ENCODE measurements at places on chromosomes 16 and 17.

GRCh38 chr16:67653789-67654402 lies 6.2 kb downstream of the ACD start:
- H3K36me3 ChIP-seq, result peaks cover 30% of the 10 kb centered on the region
- H3K4me3 ChIP-seq, result no peak overlapping the region
- DNase-seq, result no peak
- H3K27me3 ChIP-seq, result no peaks in the 10 kb centered on the region
- H3K4me1 ChIP-seq, result peaks cover 16% of the 10 kb centered on the region

GRCh38 chr17:17351901-17352781 lies 49.0 kb downstream of the NT5M start:
- H3K4me1 ChIP-seq, result no peaks in the 10 kb centered on the region
- no peak overlapping the region for H3K4me3 ChIP-seq
- no peaks in the 10 kb centered on the region for H3K36me3 ChIP-seq
- H3K27me3 ChIP-seq, result no peaks in the 10 kb centered on the region
- DNase-seq, result no peak

GRCh38 chr16:78684030-78684611 lies 584.7 kb downstream of the WWOX start:
- H3K4me1 ChIP-seq, result no peaks in the 10 kb centered on the region
- H3K27ac ChIP-seq, result no peak overlapping the region
- H3K27me3 ChIP-seq, result no peaks in the 10 kb centered on the region
- H3K4me3 ChIP-seq, result no peak overlapping the region
- DNase-seq, result no peak
- no peaks in the 10 kb centered on the region for H3K36me3 ChIP-seq

- no peaks in the 10 kb centered on the region for H3K4me1 ChIP-seq
- no peak overlapping the region for H3K4me3 ChIP-seq
- DNase-seq, result no peak
- no peaks in the 10 kb centered on the region for H3K27me3 ChIP-seq
Measured at GRCh38 chr17:2865228-2865627, 69.0 kb downstream of the RAP1GAP2 start.

DNA sequence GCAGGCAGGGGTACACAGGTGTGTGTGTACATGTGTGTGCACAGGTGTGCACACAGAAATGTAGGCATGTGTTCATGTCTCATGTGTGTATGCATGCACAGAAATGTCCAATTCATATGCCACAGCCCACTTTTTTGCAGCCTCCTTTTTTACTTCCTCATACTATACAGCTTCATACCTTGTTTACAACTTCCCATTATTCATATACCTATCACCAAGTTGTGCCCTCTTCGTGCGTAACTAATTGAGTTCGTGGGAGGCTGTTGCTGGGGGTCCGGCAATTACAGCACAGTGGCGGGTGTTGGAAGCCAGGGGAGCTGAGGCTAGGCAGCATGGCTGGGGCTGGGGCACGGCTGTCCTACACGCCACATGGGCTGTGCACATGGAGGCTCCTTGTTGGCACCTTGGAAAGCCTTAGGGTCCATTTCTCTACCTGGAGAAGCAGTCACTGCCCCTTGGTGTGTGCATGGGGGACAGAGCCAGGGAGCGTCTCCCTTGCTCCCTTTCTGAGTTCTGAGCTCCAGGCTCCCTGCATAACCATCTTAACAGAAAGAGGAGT lies 266.7 kb downstream of the ENGASE start:
- no peak overlapping the region for H3K4me3 ChIP-seq
- H3K4me1 ChIP-seq, result no peaks in the 10 kb centered on the region
- DNase-seq, result no peak
- no peak overlapping the region for H3K27ac ChIP-seq
- no peaks in the 10 kb centered on the region for H3K36me3 ChIP-seq

DNA sequence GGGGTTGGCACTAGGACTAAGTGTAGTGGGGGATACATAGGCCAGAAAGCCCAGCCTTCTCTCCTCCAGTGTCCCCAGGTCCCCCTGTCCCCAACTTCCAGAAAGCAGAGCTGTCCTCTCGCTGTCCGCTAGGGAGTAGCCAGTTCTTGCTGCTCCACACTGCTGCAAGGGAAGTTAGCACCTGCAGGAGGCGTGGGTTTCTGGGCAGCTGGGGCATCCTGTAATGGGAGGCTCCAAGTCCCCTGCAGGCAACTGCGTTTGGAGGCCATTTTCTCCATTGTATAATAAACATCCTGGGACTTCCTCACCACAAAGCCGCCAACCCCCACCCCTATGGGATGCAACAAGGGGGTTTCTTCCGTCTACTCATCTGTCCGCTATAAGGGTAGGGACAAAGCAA lies 1.7 kb downstream of the RPRML start:
- no peak overlapping the region for H3K27ac ChIP-seq
- peaks cover 36% of the 10 kb centered on the region for H3K27me3 ChIP-seq
- no peak overlapping the region for H3K4me3 ChIP-seq
- H3K4me1 ChIP-seq, result peaks cover 9% of the 10 kb centered on the region
- H3K36me3 ChIP-seq, result no peaks in the 10 kb centered on the region
- DNase-seq, result peak; percentile 11

- H3K4me3 ChIP-seq, result no peak overlapping the region
- H3K27ac ChIP-seq, result no peak overlapping the region
Measured at GRCh38 chr16:57281791-57282190, 2.7 kb downstream of the PLLP start.

- DNase-seq, result no peak
- H3K36me3 ChIP-seq, result no peaks in the 10 kb centered on the region
- no peaks in the 10 kb centered on the region for H3K4me1 ChIP-seq
Measured at GRCh38 chr16:85378145-85379040, 234.7 kb upstream of the GSE1 start.

DNA sequence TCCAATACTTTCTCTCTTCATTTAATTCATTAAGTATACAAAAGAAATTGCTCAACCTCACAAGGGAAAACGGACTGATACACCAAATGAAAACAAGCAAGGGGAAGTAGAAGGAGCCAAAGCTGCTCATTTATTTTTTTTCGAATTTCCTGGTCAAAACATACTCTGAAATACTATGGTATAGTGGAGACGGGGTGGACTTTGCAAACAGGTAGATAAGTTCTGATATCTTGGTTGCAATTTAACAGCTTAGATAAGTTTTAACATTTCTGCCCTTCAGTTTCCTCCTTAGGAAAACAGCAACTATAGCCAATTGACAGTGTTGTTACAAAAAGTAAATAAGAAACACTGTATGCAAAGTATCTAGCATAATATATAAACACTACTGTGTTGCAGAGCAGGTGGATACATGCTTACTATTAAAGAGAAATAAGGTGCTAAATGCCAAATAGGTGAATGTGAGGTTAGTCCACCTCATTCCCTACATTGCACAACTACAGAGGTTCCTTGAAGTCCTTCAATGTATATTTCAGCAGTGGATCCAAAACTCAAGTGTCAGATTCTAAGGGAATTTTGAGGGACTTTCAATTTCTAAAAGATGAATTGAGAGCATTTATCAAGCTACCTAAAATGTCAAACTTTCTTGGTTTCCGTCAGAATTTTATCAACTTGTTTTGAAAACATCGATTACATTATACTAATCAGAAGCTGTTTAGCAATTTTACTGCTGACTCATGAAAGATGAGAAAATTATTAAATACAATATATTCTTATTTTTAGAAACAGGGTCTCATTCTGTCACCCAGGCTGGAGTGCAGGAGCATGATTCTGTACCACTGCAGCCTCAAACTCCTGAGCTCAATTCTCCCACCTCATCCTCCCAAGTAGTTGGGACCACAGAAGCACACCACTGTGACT lies 11.0 kb downstream of the CCDC47 start:
- H3K4me1 ChIP-seq, result peaks cover 10% of the 10 kb centered on the region
- H3K4me3 ChIP-seq, result no peak overlapping the region
- H3K36me3 ChIP-seq, result peaks cover 30% of the 10 kb centered on the region
- peak overlapping the region; percentile 5 for H3K27ac ChIP-seq
- no peak for DNase-seq

GRCh38 chr17:44257815-44258760 lies 9.8 kb downstream of the SLC4A1 start:
- H3K4me3 ChIP-seq, result no peak overlapping the region
- H3K4me1 ChIP-seq, result no peaks in the 10 kb centered on the region
- H3K27me3 ChIP-seq, result no peaks in the 10 kb centered on the region
- no peaks in the 10 kb centered on the region for H3K36me3 ChIP-seq
- H3K27ac ChIP-seq, result no peak overlapping the region

DNA sequence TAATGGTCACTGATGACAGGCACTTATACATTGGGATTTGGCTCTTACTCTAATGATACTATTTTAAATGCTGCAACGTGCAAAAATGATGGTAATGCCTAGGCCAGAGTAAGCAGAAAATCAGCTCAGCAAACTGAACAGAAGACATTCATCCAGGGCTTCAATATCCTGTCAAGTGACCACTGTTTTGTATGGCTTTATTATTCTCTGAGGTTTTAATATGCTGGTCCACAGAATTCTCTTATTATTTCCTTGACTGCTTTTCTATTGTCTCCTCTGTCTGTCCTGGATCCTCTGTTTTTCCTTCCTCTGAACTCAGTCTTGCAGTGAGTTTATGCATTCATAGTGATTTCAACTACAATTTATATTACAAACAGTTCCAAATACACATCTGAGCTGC lies 90.8 kb upstream of the PMFBP1 start:
- no peak for DNase-seq
- H3K27ac ChIP-seq, result no peak overlapping the region
- no peaks in the 10 kb centered on the region for H3K27me3 ChIP-seq
- no peak overlapping the region for H3K4me3 ChIP-seq
- no peaks in the 10 kb centered on the region for H3K36me3 ChIP-seq
- H3K4me1 ChIP-seq, result no peaks in the 10 kb centered on the region

DNA sequence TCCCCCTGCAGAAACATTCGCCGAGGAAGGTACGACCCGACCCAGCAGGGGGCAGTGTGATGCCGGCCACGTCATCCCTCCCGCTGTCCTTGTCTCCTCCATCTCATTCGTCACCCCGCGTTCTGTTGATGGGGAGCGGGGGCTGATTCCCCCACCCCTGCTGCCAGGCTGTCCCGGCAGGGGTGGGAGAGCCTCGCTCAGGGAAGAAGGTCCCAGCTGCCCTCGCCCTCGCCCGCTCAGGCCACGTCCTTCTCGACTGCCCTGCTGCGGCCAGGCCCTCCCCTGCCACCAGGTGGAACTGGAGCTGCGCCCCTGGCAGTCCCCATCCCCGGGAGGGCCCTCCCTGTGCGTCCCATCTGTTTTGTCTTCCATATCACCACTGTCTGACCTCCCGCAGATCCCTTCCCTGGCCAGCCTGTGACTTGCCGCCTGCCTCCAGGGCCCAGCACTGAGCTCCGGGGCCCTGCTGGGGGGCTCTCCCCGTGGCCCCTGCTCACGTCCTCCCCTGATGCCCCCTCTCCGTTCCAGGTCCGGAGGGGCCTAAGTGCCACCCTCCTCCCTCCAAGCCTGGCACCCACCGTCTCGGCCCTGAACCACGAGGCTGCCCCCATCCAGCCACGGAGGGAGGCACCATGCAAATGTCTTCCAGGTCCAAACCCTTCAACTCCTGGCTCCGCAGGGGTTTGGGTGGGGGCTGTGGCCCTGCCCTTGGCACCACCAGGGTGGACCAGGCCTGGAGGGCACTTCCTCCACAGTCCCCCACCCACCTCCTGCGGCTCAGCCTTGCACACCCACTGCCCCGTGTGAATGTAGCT lies 20.6 kb downstream of the ADAM11 start:
- no peak overlapping the region for H3K27ac ChIP-seq
- peak overlapping the region; percentile 21 for H3K4me3 ChIP-seq
- H3K36me3 ChIP-seq, result no peaks in the 10 kb centered on the region
- H3K27me3 ChIP-seq, result no peaks in the 10 kb centered on the region
- DNase-seq, result peak; percentile 89

- peak overlapping the region; percentile 41 for H3K4me3 ChIP-seq
- peak overlapping the region; percentile 32 for H3K27ac ChIP-seq
- peak; percentile 25 for DNase-seq
- H3K4me1 ChIP-seq, result peaks cover 48% of the 10 kb centered on the region
Measured at GRCh38 chr16:67053767-67054334, 24.9 kb downstream of the CBFB start.

- no peaks in the 10 kb centered on the region for H3K27me3 ChIP-seq
- peaks cover 18% of the 10 kb centered on the region for H3K4me1 ChIP-seq
- no peak overlapping the region for H3K27ac ChIP-seq
Measured at GRCh38 chr17:57666201-57666870, 78.8 kb downstream of the CCDC182 start.

GRCh38 chr16:73068541-73069401 lies 20.8 kb upstream of the ZFHX3 start:
- peaks cover 61% of the 10 kb centered on the region for H3K27me3 ChIP-seq
- no peak overlapping the region for H3K4me3 ChIP-seq
- H3K36me3 ChIP-seq, result no peaks in the 10 kb centered on the region
- H3K27ac ChIP-seq, result no peak overlapping the region
- H3K4me1 ChIP-seq, result peaks cover 21% of the 10 kb centered on the region

DNA sequence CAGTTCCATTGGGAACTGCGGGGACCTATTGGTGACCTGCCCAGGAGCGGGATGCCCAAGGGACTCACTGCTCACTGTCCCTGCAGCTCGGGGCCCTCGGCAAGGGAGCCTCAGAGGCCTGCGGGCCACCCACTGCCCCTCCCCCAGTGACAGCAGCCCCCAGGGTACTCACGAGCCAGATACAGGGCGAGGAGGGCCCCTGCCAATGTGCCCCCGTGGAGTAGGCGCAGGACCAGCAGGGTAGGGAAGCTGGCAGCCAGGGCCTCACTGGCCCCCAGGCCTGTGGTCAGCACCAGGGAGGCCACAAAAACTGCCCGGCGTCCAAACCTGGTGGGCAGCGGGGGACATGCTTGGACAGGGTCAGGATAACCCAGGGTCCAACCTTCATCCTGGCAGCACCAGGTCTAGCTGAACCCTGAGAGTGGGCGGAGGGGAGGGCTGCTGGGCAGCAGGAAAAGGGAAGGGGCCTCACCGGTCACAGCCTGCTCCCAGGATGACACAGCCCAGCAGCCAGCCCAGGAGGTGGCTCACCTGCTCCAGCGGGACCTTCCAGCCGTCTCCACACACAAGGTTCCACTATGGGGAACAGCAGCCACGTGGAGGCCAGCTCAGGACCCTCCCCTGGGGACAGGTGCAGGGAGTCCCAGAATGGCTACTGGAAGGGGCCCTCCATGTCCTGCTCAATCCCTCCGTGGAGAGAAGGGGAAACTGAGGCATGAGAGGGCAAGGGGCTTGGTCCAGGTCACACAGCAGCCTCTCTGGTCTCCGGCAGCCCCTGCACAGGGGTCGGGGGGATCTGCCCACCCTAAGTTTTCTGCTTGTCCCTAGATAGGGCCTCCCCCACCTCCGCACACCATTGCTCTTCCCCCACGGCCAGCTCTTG lies 855 bp downstream of the SLC22A31 start:
- no peak for DNase-seq
- no peak overlapping the region for H3K27ac ChIP-seq
- H3K36me3 ChIP-seq, result no peaks in the 10 kb centered on the region

DNA sequence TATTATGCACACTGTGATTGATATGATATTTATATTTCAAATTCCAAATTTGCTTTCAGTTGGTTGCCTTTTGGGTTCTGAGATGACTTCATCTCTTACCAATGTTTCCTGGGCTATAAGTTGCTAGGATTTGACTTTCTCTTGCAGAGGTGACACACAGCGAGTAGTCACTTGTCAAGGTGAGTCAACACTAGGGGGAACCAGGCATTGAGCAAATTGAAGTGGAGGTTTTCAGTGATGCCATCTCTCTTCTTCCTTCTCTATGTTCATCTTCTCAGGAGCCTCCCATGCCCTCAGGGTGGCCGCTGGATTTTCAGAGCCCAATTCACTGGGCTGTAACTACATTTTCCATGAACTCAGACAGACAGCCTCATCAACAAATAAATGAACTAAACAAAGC lies 6.0 kb upstream of the CPD start:
- H3K36me3 ChIP-seq, result no peaks in the 10 kb centered on the region
- DNase-seq, result peak; percentile 73
- peak overlapping the region; percentile 68 for H3K27ac ChIP-seq
